Activated CD4-positive, CD25-positive, alpha-beta regulatory T cell treated with anti-CD3 and anti-CD28 coated beads, Interleukin-2, amount 50 U/mL, for 24 hours (primary cell): ENCODE measurements at places on chromosomes 6 and 20.

DNA sequence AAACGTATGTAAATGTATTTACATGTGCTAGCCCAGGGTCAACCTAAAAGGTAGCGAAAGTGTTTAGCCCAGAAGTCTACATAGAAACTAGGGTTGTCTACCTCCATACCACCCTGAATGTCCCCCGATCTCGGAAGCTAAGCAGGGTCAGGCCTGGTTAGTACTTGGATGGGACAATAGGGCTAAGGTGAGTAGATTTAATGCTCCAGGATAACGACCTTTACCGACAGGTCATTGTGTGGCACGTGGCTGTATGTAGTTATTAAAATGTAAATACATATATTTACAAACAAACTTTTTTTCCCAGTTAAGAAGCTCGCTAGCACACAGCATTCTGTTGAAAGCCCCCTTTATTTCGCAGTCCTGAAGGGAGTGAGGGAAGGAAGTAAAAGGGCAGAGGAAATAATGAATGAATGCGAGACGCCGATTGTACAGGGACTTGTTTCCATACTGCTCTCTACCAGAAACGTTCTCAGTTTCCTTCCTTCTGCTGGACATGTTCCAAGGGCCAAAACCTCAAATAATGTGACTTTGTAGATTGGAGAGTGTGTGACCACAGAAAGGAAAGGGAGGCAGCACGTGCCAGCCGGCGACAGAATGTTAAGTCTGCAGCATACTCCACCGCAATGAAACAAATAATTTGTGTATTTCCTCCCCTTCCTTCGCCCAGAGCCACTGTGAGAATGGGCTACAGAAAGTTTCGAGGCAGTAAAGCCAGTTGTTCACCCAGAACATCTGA is 612 bp downstream of the ADAT2 start:
- ATAC-seq: no peak

- ATAC-seq: no peak
Observed at GRCh38 chr6:7921632-7922092, 11.1 kb upstream of the TXNDC5 start.

- no peak for ATAC-seq
Observed at GRCh38 chr6:118704915-118705314, 53.5 kb upstream of the CEP85L start.

GRCh38 chr6:91786474-91787184 is 1199.8 kb upstream of the MAP3K7 start:
- ATAC-seq: no peak

- no peak for ATAC-seq
Observed at GRCh38 chr6:157215717-157216116, 107.6 kb downstream of the TMEM242 start.

DNA sequence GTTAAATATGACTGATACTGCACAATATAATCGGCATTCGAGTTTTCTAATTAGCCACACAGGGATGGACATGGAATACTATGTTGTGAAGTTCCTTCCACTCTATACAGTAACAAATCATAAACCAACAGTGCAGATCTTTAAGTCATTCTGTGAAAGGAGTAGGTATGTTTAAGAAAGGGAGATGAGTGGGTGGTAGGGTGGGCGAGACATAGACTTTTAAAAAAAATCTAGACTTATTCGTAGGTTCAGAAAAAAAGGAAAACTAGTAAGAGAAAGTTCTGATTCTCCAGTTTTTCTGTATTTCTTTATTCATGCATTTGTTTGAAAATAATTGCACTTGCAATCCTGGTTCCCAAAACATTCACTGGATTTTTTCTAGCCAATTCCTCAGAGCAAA is 61.8 kb downstream of the SYNDIG1 start:
- no peak for ATAC-seq
